ENCODE measurements at places on chromosomes 11 and 22.
A peak's percentile ranks its signal among the peaks of the same experiment; 100 is the strongest.

- H3K4me1 ChIP-seq: no peaks in the 10 kb centered on the region
- no peak for DNase-seq
- no peak overlapping the region for H3K27ac ChIP-seq
- H3K4me3 ChIP-seq: no peak overlapping the region
- H3K27me3 ChIP-seq: peaks cover 19% of the 10 kb centered on the region
- H3K36me3 ChIP-seq: no peaks in the 10 kb centered on the region
These were observed 196.3 kb downstream of the BUD13 start for GRCh38 chr11:116576526-116576925.

DNA sequence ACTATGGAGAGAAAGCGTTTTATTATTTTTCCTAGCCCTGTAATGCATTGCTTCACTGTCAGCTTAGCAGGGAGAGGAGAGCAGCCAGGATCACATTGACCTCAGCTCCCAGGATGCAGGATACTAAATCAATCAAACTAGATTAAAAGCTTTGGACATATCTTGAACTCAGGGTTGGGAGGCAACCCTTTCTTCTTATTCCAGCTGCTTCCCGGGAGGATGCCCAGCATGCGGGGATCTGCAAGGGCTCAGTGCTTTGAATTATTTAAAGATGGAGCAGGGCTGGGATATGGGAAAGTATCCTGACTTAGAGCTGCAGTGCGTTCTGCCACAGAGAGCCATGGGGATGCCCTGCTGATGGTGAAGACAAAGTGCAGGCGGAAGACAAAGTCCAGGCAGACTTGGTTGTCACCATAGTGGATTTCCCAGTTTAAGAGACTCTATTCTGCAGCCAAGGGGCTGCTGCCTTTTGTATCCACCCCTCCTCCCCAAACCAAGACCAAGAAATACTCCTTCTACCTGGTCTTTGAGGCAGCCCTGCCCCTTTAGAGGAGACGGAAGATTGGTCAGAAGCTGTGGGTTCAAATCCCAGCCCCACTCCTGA is 1035.0 kb downstream of the TBC1D22A start:
- no peaks in the 10 kb centered on the region for H3K36me3 ChIP-seq
- H3K27ac ChIP-seq: no peak overlapping the region
- no peak overlapping the region for H3K4me3 ChIP-seq
- H3K4me1 ChIP-seq: no peaks in the 10 kb centered on the region
- no peak for DNase-seq

DNA sequence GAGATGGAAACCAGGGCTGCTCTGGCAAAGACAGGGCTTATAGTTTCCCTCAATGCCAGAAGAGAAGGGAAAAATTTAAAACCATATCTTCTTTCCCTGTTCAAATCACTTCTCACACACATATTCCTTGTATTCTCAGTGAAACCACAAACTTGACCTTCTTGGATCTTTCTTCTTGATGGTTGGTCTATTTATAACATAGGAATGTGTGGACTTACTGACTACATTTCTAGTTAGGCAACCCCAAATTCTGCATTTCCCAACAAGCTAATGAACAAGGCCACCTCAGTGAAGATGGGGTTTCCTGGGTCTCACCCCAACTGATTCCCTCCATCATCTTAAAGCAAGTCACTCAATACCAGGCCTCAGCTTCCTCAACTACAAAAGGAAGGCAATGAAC is 3.8 kb upstream of the QSER1 start:
- H3K4me3 ChIP-seq: no peak overlapping the region
- DNase-seq: peak; percentile 62
- H3K36me3 ChIP-seq: no peaks in the 10 kb centered on the region
- H3K4me1 ChIP-seq: peaks cover 13% of the 10 kb centered on the region
- H3K27ac ChIP-seq: no peak overlapping the region

GRCh38 chr22:28703436-28703835 is 23.8 kb upstream of the TTC28 start:
- H3K4me3 ChIP-seq: no peak overlapping the region
- H3K27me3 ChIP-seq: no peaks in the 10 kb centered on the region
- no peaks in the 10 kb centered on the region for H3K4me1 ChIP-seq
- H3K27ac ChIP-seq: no peak overlapping the region
- H3K36me3 ChIP-seq: no peaks in the 10 kb centered on the region

DNA sequence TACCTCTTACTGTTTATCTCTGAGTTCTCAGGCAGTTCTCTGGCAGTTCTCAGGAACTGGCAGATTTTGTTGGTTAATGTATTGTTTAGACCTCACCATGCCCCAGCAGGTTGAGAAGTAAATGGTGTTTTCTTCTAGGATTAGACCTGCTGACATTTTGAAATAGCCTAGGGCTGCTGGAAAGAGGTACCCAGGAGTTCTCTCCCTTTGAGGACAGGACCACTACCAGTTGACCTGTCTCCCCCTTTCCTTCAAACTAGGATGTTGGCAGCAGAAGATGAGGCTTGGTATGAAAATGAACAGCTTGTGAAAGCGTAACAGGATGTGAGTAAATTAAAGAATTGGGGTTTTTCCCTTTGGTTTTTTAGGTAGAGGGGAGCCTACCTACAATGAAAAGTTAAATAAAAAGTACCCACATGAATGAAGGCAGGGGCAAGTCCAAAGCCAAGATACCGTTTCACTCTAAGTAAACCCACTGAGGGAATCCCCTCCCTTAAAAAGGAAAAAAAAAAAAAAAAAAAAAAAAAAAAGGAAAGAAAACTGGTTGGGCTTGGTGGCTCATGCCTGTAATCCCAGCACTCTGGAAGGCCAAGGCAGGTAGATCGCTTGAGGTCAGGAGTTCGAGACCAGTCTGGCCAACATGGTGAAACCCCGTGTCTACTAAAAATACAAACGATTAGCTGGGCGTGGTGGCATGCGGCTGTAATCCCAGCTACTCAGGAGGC is 96.2 kb downstream of the PDHX start:
- no peaks in the 10 kb centered on the region for H3K36me3 ChIP-seq
- peaks cover 8% of the 10 kb centered on the region for H3K4me1 ChIP-seq
- DNase-seq: no peak

- H3K4me1 ChIP-seq: no peaks in the 10 kb centered on the region
- H3K27ac ChIP-seq: no peak overlapping the region
These were observed 46.6 kb upstream of the RCN1 start for GRCh38 chr11:32044158-32044863.

- no peaks in the 10 kb centered on the region for H3K27me3 ChIP-seq
- H3K27ac ChIP-seq: peak overlapping the region; percentile 13
- H3K4me1 ChIP-seq: peaks cover 2% of the 10 kb centered on the region
- no peak overlapping the region for H3K4me3 ChIP-seq
These were observed 1.4 kb downstream of the PCSK7 start for GRCh38 chr11:117230286-117230961.

GRCh38 chr11:35933320-35933871 is 10.5 kb upstream of the LDLRAD3 start:
- H3K4me3 ChIP-seq: no peak overlapping the region
- H3K27me3 ChIP-seq: no peaks in the 10 kb centered on the region
- no peak for DNase-seq
- no peaks in the 10 kb centered on the region for H3K36me3 ChIP-seq

DNA sequence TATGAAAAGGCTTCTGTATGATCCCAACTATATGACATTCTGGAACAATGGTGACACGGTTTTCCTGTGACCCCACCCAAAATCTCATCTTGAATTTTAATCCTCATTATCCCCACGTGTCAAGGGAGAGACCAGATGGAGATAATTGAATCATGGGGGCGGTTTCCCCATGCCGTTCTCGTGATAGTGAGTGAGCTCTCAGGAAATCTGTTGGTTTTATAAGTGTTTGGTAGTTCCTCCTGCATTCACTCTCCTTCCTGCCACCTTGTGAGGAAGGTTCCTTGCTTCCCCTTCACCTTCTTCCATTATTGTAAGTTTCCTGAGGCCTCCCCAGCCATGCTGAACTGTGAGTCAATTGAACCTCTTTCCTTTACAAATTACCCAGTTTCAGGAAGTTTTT is 53.1 kb upstream of the TSPAN18 start:
- no peak overlapping the region for H3K27ac ChIP-seq
- no peak for DNase-seq
- no peaks in the 10 kb centered on the region for H3K27me3 ChIP-seq
- H3K36me3 ChIP-seq: no peaks in the 10 kb centered on the region
- no peak overlapping the region for H3K4me3 ChIP-seq

DNA sequence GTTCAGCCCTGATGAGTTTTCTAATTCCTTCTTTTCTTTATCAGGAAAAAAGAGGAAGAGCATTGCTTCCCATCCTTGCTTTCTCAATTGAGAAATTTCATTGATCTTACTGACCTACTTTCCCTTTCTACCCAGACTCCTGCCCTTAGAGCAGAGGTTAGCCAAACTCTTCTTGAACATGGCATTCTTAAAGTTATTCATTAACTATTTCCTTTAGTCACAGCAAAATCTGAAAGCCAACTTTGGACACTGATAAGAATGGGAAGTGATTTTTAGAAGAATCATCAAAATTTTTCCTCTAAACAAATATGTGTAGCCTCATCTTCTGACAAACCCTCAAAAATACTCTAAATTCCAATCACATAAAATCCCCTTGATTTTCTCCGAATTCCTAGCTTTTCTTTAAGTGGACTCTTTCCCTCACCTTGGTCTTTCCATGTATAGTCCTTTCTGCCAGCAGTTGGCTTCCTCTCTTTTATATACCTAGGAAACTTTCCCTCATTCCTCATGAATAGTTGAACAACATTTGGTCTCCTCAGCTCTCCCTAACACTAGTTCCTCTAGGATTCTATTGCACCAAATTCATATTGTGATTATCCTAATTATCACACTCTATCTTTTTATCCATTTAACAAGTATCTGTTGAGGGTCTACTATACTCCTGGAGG is 566.7 kb upstream of the CCDC90B start:
- H3K4me3 ChIP-seq: no peak overlapping the region
- no peak for DNase-seq
- no peaks in the 10 kb centered on the region for H3K27me3 ChIP-seq
- no peaks in the 10 kb centered on the region for H3K36me3 ChIP-seq
- H3K27ac ChIP-seq: no peak overlapping the region

GRCh38 chr11:4551346-4551979 is 6.5 kb downstream of the OR52M1 start:
- H3K36me3 ChIP-seq: no peaks in the 10 kb centered on the region
- no peak overlapping the region for H3K4me3 ChIP-seq
- H3K27me3 ChIP-seq: no peaks in the 10 kb centered on the region
- H3K27ac ChIP-seq: no peak overlapping the region

- no peaks in the 10 kb centered on the region for H3K27me3 ChIP-seq
- H3K36me3 ChIP-seq: no peaks in the 10 kb centered on the region
- H3K4me3 ChIP-seq: no peak overlapping the region
- H3K4me1 ChIP-seq: no peaks in the 10 kb centered on the region
- DNase-seq: no peak
These were observed 1427.1 kb downstream of the LRRC4C start for GRCh38 chr11:40032331-40032730.

DNA sequence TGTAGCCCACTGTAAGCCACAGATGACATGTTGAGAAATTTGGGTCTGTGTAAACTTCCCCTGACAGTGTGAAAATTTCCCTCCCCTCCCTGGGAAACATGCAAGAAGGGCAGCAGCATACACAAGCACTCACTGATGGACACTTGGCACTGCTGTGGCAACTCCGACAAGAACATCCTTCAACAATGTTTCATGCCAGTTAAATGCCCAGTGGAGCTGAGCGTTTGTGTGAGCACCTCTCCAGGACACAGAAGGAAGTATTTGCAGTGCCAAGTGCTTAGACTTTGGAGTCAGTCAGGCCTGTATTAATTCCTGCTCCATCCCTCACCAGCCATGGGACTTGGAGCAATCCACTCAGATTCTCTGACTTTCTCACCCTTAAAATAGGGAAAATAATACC is 17.7 kb downstream of the C11orf87 start:
- no peaks in the 10 kb centered on the region for H3K4me1 ChIP-seq
- H3K27me3 ChIP-seq: no peaks in the 10 kb centered on the region
- no peak overlapping the region for H3K27ac ChIP-seq

DNA sequence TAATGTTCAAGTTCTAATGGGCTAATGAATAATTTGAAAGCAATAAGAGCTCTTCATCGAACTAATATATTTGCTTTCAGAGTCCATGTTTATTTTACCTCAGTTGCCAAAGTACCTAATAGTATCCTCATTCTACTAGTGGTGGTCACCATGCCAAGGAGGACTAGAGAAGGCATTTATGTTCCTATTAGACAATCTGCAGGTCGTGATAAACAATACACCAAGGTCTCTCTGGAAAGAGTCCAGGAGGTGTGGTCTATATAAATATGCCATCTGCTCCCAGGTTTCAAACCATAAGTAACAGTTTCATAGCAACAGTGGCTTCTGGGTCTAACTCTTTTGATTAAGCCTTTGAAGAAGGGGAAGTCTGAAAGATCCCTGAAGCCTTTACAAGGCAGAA is 42.9 kb downstream of the ARFGAP3 start:
- H3K27me3 ChIP-seq: no peaks in the 10 kb centered on the region
- H3K4me3 ChIP-seq: no peak overlapping the region
- DNase-seq: no peak
- H3K4me1 ChIP-seq: peaks cover 2% of the 10 kb centered on the region
- H3K36me3 ChIP-seq: peaks cover 8% of the 10 kb centered on the region

DNA sequence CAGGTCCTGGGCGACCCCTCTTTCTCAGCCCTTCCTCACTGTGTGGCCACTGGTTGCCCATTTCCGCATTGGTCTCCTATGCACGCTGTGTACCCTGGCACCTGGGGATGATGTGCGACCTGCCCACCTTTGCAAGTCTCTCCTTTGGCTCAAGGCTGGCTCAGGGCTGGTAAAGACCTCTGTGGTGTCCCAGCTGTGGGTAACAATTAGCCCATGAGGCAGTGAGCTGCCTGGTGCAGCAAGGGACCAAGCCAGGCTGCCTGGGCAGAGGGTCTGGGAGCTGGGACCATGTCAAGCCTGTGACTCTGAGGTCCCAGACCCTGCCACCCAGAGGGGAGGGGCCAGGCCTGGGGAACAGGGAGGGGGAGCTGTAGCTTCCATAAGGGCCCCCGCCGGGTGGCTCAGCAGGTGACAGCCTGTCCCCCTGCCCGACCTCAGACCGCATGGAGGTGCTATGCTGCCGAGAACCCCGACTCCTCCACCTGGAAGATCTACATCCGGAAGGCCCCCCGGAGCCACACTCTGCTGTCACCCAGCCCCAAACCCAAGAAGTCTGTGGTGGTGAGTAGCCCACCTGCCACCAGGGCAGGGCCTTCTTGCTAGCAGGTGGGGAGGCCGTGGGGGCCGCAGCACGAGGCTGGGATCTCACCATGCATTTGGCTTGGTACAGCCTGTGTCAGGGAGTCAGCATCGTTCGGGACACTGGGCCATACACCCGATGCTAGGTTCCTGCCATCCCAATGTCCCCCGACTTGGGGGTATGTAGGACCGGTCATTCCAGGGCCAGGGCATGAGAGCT is 112.5 kb downstream of the KCNQ1OT1 start:
- H3K36me3 ChIP-seq: no peaks in the 10 kb centered on the region
- no peak overlapping the region for H3K4me3 ChIP-seq
- H3K27me3 ChIP-seq: no peaks in the 10 kb centered on the region
- H3K27ac ChIP-seq: no peak overlapping the region
- no peak for DNase-seq
- no peaks in the 10 kb centered on the region for H3K4me1 ChIP-seq
